ENCODE measurements at places on chromosomes 11 and 22. TPM values are rescaled to one million over a fixed set of nuclear protein-coding genes. Genes with fewer than 3 reads are reported as not detected.
A peak's percentile ranks its signal among the peaks of the same experiment; 100 is the strongest.

Gene RRP7A
- 59.4 TPM for polyA plus RNA-seq

Gene TIMP3
- polyA plus RNA-seq: 85.9 TPM

Gene KRTAP5-8
- not detected for polyA plus RNA-seq

DNA sequence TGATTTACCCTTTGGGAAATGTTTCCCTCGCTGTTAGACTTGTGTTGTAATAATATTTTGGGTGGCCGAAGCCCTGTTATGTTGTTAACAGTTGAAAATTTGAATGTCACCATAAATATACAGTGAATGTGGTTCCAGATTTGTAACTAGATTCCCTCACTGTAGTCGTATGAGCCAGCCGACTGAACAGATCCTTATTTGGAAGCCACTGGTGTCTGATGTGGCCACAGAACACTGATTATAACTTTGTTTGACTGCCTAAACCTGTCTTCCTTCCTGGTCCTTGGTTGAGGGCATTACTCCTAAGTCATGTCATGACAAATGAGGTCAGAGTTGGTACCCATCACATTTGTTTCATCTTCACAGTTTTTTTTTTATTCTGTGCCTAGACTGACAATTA lies 45.4 kb downstream of the YAP1 start:
- DNase-seq: peak; percentile 29

DNA sequence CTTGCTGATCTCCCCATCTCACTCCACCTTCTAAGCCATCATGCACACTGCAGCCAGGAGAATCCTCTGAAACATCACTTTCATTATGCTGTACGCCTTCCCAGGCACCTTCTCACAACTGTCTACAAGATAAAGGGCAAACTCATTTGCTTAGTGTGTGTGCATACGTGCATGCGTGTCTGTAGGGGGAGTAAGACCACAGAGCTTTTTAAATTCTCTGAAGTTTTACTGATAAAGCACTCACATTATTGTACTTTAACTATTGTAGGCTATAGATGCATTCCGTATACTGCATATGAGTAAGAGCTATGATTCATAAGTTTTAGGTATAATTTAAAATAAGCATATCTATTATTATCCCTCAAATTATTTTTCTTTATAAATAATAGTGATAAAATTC lies 15.3 kb upstream of the ANKK1 start:
- no peak for DNase-seq

- DNase-seq: peak; percentile 75
These were observed 3.9 kb upstream of the PIWIL4 start for GRCh38 chr11:94563176-94563847.

DNA sequence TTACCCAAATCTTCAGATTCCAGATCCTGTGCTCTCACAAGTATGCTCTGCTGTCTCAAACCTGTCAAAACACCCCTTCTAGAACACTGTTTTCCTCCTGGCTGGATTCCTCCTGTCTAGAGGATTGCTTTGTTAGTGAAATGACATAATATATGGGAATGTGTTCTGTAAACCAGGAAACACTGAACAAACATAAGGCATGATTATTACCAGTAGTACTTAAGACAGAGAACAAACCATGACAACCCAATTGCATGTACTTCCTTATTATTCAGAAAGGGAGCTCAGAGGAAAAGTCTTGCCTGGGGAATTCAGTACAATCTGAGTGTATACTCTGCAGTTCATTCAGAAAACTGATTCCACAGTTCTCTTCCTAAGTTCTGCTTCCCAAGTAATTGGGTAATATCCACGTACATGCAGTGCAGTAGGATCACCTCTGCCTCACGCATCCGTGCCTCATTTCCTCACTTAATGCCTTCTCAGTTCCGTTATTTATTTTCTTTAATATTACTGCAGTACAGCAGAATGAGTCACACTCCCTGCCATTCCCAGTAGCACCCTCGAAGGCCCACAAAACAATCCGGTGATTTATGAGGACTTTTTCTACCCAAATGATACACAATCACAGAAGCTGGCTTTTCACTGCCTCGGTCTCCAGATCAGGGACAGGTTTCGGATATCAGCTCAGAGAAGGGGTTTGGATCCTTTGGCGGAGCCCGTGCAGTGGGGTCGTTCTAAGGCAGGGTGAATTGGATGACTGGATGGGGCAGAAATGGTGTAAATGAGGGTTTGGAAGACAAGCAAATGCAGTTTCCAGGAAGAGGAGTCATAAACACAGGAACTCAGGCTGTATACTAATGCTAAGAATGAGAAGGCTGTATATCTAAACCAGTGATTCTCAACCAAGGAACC lies 896.9 kb downstream of the KCNA4 start:
- peak; percentile 79 for DNase-seq

- DNase-seq: no peak
These were observed at the start of gene OR5A2 for GRCh38 chr11:59426361-59427067. Gene OR5A2, minus strand, starts transcription at chr11:59426413. Its CDS starts 3,460 bp downstream, at chr11:59422953.

DNA sequence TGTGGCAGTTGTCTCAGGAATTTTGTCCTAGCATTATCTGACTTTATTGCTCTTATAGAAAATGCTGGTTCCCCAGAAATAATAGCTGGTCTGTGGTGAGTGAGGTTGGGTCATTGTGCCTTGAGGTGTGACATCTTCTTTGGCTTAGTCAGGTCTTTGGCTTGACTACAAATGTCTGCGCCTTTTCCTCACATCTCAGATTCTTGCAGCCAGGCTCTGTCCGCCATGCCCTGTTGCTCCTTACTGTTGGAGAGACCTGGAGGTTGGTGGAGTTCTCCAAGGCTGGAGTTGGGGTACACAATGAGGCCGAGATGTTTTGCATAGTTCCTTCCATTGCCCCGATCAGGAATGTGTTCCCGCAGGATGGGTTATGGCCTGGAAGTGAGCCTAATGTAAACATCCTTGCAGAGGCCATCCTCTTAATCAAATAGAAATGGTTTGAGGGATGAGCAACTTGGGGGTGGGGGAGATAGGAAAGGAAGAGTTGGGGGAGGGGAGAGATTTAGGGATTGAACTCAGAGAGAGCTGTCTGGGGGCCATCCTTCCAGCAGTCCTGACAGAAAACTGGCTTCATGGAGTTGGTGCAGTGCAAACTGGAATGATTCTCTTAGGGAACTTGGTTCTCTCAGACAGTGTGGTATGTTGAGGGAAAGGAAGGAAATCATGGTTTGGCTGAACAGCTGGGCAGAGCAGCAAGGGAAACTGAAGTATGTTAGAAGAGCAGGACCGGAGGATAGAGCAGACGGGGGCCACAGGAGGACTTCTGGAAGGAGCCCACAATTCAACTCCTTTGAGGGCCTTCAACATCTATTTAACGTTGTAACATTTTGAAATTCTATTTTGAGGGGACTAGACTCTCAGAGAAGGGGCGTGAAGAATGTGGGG lies 49.9 kb downstream of the ZBTB16 start:
- DNase-seq: no peak

DNA sequence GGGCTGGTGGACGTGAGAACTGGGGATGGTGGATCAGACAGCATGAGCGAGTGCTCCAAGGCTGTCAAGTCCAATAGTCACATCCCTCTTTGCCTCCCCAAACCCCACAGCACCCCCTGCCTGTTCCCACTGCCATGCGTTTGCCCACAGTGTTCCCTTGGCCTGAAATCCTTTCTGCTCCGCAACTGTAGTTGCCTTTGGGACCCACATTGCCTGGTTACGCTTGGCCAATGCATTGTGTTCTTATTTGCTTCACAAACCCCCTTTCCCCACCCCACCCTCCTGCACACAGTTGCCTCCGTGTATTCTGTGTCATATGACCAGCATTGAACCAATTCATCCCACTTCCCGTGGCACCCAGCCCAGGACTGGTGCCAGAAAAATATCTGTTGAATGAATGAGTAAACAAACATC lies 2.1 kb upstream of the KIAA0930 start:
- no peak for DNase-seq

DNA sequence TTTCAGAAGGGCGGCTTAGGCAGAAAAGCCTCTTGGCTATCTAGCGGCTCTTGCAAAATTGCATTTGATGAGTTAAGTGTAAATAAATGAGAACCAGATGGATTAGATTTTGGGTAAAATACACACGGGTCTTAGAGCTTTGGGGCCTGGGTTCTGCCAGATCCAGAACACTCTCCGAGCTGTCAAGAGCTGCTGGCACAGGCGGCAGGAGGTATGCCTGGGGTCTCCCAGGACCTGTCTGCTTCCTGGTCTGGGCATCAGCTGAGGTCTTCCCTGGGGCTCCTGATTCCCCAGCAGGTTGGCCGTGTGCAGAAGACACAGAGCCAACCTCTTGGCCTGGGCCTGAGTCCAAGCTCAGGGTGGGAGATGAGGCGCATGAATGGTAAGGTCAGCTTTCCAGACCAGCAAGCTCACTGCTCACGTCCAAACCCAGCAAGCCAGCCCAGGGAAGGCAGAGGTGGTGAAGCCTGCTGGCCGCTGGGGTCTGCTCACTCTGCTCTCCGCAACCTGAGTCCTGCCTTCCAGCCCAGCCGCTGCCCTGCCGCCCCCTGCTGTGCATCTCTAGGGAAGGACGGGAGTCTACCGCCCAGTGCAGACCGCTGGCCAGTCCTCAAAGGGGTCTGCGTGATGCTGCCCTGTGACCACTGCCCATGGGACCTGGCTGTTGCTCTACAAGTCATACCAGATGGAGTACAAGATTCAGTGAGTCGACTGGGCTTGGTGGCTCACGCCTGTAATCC lies 44.9 kb downstream of the SCUBE1 start:
- no peak for DNase-seq

DNA sequence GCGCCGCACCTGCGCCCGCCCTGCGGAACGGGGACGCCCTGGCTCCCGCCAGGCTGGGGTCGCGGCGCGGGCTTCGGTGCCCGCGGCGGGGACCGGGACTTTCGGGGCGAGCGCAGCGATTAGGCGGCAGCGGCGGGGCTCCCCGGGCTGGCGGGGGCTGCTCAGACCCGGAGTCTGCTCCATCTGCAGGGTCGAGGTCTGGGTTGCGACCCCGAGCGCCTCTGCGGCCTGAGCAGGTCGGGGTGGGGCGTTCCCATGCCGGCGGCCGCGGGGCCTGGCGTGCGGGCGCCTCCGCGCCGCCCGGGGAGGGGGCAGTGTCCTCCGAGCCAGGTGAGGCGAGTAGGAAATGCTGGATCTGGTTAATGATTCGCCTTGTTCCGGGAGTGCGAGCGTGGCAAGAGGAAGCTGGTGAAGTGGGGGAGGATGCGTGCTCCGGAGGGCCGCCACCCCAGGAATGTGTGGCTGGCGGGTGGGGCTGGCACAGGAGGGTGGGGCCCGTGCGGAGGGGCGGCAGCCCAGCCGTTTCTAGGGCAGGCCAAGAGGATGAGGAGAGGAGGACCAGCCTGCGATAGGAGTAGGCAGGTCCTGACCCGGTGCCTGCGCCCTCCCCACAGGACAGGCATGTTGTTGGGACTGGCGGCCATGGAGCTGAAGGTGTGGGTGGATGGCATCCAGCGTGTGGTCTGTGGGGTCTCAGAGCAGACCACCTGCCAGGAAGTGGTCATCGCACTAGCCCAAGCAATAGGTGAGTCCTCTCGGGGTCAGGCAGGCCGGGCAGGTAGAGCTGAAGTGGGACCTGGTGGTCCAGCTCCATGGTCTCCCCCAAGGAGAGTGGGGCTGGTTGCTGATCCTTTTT lies 606 bp downstream of the RASSF7 start:
- DNase-seq: no peak

DNA sequence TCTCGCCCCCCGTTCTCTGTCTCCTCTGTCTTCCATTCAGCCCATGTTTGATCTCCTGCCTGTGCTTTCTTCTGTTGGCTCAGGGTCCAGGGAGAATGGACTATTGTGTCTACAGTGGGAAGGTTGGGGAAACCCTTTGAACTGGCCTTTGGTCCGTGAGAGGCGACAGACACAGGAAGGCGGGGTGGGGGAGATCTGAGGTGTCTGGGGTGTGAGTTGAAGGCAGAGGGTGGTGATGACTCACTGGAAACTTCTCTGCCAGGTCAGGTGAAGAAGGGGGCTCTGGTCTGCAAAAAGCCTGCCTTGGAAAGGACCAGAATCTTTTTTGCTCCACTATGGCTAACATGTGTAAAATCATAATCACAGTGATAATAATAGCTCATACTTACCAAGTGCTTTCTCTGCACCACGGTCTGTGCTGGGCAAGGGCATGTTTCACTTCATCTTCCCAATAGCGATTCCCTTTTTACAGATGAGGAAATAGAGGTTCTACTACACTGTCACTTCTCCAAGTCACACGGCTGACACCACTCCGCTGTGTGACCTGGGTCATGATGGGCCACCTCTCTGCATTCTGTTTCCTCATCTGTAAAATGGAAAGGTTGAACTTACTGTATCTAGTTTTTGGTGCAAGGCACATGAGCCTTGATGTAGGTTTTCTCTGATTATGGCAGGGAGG lies 99.8 kb upstream of the ALX4 start:
- no peak for DNase-seq

- no peak for DNase-seq
These were observed 1.6 kb downstream of the DIXDC1 start for GRCh38 chr11:111938687-111939160.

DNA sequence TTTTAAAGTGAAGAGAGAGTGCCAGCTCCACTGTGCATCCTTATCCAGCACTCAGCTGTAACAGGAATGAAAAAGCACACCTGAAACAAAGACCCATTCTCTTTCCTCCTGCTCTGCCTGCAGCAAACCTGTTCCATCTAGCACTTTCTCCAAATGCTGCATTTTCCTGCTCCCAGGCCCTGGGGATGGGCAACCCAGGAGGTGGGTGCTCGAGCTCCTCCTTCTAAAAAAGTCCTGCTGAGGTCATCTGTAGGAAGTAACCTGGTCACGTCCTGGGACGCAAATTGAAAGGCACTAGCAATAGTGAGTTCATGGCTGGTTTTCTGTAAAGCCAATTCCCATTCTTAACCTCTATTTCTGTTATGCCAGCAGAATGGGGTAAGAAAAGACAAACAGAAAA lies 173.7 kb downstream of the MAML2 start:
- no peak for DNase-seq

DNA sequence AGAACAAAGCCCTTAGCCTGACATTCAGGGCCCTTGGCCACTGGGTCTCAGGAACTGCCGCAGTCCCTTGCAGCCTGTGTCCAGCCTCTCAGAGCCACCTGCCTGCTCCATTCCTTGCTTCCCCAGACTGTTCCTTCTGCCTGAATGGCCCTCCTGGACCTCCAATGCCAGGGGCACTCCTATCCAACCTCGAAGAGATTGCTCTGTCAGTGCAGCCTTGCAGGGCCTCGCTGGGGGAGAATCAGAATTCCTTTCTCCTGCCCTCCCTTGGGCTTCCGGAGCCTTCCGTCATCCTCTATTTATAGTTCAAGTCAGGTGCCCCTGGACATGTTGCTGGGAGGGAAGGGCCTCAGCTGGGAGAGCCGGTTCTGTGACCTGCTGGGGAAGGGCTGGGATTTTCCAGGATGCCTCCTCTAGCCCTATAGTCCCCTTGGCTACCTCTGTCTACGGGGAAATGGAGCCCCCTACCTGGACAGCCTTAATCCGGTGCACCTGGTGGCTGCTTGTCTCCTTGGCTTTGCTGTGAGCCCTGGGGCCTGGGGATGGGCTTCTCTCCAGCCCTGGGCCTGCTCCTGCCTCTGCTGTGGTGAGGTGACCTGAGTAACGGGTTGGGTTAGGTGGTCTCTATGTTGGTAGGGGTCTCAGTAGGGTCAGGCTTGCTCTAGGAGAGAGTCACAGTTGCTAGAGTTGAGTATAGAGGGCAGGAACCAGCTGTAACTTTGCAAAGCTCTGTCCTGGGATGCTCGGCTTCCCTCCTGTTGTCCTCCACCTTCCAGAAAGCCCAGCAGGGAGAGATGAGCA lies 45.9 kb upstream of the SYT7 start:
- peak; percentile 91 for DNase-seq

GRCh38 chr11:133984828-133985227 lies 28.1 kb upstream of the IGSF9B start:
- no peak for DNase-seq

- DNase-seq: no peak
These were observed 55.8 kb upstream of the SLC25A1 start for GRCh38 chr22:19234126-19234896.

Data from cardiac muscle cell (in vitro differentiated cells and primary cell).